ENCODE measurements at places on chromosomes 6 and 20.
A peak's percentile ranks its signal among the peaks of the same experiment; 100 is the strongest.

- H3K4me3 ChIP-seq: peak overlapping the region; percentile 89
- peaks cover 51% of the 10 kb centered on the region for H3K4me1 ChIP-seq
- H3K27me3 ChIP-seq: no peaks in the 10 kb centered on the region
- DNase-seq: no peak
- peak overlapping the region; percentile 99 for H3K27ac ChIP-seq
These were observed 918 bp upstream of the TRIM38 start for GRCh38 chr6:25961619-25962148.

DNA sequence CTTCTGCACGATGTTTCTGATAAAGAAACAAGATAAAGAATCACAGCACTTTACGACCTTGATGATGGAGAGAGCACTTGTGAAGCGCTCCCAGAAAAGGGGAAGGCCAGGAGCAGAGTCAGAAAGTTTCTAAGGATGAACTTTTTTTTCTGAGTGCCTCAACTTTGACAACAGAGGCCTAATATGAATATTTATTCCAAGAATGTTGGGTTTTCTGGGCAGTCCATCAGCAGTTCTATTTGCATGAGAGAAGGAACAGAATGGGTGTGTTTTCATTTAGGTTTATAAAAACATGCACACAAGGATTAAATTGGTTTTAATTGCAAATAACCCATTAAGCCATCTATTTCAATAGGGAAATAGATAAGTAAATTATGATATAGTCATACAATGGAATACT lies 204.9 kb downstream of the SIM1 start:
- no peaks in the 10 kb centered on the region for H3K4me1 ChIP-seq
- H3K36me3 ChIP-seq: no peaks in the 10 kb centered on the region
- H3K27me3 ChIP-seq: no peaks in the 10 kb centered on the region
- H3K4me3 ChIP-seq: no peak overlapping the region
- no peak for DNase-seq
- H3K27ac ChIP-seq: no peak overlapping the region

GRCh38 chr6:1390133-1390945 lies 963 bp downstream of the FOXF2 start:
- peaks cover 4% of the 10 kb centered on the region for H3K36me3 ChIP-seq
- peak overlapping the region; percentile 85 for H3K4me3 ChIP-seq
- H3K27ac ChIP-seq: peak overlapping the region; percentile 83
- peaks cover 87% of the 10 kb centered on the region for H3K27me3 ChIP-seq

- no peak overlapping the region for H3K27ac ChIP-seq
- peaks cover 11% of the 10 kb centered on the region for H3K27me3 ChIP-seq
- no peaks in the 10 kb centered on the region for H3K4me1 ChIP-seq
- no peak for DNase-seq
These were observed 768.4 kb upstream of the DEFB115 start for GRCh38 chr20:30488941-30489613.

DNA sequence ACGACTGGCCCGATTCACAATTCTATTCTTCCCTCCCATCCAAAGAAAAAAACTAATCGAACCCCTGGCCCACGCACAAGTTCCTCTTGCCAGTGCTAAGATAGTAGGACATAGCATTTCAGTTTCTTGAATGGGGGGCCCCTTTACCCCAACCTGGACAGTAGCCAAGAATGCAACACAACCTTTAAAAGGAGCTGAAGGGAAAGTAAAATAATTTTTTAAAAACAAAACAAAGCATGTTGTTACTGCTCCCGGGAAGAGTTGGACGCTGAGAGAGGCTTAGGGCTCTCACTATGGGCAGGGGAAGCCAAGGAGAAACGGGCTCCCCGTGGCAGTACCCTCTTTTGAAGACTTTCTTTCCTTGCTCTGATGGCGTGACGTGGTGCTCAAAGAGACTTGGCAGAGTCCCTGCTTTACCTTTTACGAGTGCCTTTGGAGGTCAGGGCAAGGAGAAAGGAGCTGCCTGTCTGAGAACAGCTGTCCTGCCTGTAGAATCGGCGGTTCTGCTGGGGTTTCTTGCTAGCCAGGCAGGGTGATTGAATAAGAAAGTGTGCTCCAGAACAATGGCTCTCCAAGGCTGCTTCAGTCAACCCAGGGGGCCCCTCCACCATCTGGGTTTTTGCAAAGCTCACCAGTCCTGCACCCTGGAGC lies 5.8 kb downstream of the TFAP2C start:
- no peak overlapping the region for H3K27ac ChIP-seq
- no peak overlapping the region for H3K4me3 ChIP-seq
- peaks cover 2% of the 10 kb centered on the region for H3K4me1 ChIP-seq

DNA sequence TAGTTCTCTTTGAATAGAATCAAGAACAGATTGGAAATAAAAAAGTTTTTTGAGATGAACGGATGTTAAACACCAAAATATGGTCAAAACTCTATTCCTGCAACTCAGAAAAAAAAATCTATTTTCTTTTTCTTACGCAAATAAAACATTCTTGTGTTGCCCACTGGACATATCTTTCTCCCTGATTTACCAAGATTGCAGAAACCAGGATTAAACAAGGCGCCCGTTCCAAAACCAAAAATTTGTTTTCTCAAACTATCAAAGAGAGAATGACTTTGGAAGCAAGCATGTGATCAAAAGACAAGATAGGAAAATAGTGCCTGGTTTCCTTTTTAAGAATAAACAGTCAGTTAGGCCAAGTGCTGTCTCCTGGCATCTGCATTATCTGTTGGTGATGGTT lies 273.1 kb downstream of the CLIC5 start:
- no peak overlapping the region for H3K4me3 ChIP-seq
- H3K36me3 ChIP-seq: no peaks in the 10 kb centered on the region
- peaks cover 28% of the 10 kb centered on the region for H3K4me1 ChIP-seq
- no peak for DNase-seq

DNA sequence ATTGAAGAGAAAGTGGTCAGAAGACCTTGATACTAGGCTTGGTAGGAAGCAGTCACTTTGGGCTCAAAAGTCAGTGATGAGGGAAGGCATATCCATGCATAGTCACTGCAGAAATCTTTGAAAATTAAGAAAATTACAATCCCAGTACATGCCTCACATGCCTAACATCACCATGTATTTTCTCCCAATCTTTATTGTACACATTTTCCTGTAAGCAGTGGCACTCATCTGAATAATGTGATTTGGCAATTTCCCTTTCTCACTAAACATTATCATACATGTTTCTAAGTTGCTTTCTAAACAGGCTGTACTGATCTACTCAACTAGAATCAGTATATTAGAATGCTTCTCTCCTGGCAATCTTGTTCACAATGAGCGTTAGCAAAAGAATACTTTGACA lies 280.7 kb upstream of the SUPT3H start:
- H3K4me1 ChIP-seq: peaks cover 9% of the 10 kb centered on the region
- H3K36me3 ChIP-seq: no peaks in the 10 kb centered on the region
- no peak overlapping the region for H3K27ac ChIP-seq
- H3K27me3 ChIP-seq: peaks cover 27% of the 10 kb centered on the region

- H3K27ac ChIP-seq: no peak overlapping the region
- H3K4me3 ChIP-seq: no peak overlapping the region
- H3K4me1 ChIP-seq: no peaks in the 10 kb centered on the region
- no peaks in the 10 kb centered on the region for H3K27me3 ChIP-seq
- H3K36me3 ChIP-seq: no peaks in the 10 kb centered on the region
- no peak for DNase-seq
These were observed 163.5 kb upstream of the GJE1 start for GRCh38 chr6:141969201-141969600.

GRCh38 chr6:31087494-31088089 lies 24.8 kb downstream of the C6orf15 start:
- peaks cover 9% of the 10 kb centered on the region for H3K27me3 ChIP-seq
- H3K4me1 ChIP-seq: peaks cover 4% of the 10 kb centered on the region
- no peak overlapping the region for H3K27ac ChIP-seq
- DNase-seq: peak; percentile 78
- H3K36me3 ChIP-seq: no peaks in the 10 kb centered on the region

DNA sequence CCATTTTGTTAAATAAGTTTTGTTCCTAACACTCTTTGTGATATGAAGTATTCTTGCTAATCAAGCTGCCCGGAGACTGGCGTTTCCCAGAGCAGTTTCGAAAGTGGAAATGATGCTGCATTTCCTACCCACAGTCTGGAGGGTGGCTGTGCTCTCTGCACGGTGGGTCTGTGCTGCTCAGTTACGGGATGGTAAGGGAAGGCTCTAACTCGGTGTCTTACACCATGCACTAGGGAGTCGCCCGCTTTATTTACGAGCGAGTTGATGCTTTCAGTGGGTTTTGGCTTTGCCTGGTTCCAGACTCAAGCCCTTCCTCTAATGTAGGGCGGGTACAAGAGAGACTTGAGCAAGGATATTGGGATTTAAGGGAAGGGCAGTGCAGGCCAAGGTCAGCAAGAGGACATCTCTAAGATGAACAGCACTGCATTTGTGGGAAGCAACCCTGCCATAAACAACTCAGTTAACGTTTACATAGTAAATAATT lies 180.1 kb upstream of the AKAP12 start:
- H3K27me3 ChIP-seq: no peaks in the 10 kb centered on the region
- no peak for DNase-seq
- H3K36me3 ChIP-seq: peaks cover 38% of the 10 kb centered on the region

DNA sequence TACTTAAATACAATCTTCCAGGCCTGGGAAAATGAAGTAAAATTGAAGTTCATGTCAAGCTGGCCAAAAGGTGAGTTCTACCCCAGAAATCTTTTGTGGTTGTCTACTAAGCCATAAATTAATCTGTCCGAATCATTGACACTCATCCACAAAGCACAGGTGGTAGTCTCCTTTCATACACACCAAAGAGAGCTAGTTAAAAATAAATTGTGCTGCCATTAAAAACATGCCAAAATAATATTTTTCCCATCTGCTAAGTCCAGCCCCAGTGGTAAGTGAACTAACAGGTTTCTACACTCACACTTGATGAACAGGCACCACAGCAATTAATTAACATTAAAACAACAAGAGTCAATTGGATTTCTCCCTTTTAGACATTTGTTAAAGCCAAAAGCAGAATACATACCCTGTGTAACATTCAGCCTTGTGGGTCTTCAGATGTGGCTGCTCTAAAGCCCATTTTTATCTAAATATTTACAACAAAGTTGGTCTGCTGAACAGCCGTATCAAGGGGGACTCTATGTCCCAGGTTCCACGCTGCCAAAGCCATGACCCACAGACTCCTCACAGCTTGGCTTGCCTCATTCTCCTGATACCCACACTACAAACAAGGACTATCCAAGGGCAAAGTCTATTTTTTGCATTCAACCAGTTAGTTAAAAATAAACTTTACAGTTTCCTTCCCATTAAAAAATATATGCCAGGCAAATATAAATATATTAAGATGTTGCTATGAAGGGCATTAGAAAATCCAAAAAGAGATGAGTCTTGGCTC lies 490.4 kb downstream of the BMP2 start:
- H3K4me1 ChIP-seq: no peaks in the 10 kb centered on the region
- DNase-seq: no peak
- no peak overlapping the region for H3K27ac ChIP-seq
- no peaks in the 10 kb centered on the region for H3K27me3 ChIP-seq

GRCh38 chr6:111553580-111553979 lies 52.1 kb downstream of the TRAF3IP2 start:
- H3K36me3 ChIP-seq: peaks cover 17% of the 10 kb centered on the region
- H3K27ac ChIP-seq: peak overlapping the region; percentile 31
- H3K27me3 ChIP-seq: no peaks in the 10 kb centered on the region

DNA sequence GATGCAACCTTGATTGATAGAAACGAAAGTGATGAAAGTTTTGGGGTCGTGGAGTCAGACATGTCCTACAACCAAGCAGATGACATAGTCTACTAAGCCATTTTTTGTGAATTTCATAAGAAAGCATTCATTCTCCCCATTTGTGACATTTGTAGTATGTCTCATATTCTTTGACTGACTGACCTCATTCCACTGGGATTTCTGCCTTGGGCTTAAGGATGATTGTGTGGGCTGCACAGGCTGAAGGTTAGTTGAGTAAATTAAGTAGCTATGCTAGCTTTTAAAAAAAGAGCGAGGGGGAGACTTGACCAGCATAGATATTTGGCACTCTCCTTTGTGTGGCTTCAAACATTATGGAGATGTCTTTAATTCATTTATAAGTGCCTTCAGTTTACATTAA lies 28.9 kb downstream of the STMND1 start:
- no peak overlapping the region for H3K27ac ChIP-seq
- peaks cover 5% of the 10 kb centered on the region for H3K27me3 ChIP-seq
- no peaks in the 10 kb centered on the region for H3K4me1 ChIP-seq
- H3K36me3 ChIP-seq: no peaks in the 10 kb centered on the region
- DNase-seq: no peak

- no peak overlapping the region for H3K4me3 ChIP-seq
- H3K4me1 ChIP-seq: peaks cover 9% of the 10 kb centered on the region
- H3K27ac ChIP-seq: no peak overlapping the region
- DNase-seq: no peak
- no peaks in the 10 kb centered on the region for H3K36me3 ChIP-seq
These were observed 33.9 kb downstream of the PSMG4 start for GRCh38 chr6:3292431-3293197.

DNA sequence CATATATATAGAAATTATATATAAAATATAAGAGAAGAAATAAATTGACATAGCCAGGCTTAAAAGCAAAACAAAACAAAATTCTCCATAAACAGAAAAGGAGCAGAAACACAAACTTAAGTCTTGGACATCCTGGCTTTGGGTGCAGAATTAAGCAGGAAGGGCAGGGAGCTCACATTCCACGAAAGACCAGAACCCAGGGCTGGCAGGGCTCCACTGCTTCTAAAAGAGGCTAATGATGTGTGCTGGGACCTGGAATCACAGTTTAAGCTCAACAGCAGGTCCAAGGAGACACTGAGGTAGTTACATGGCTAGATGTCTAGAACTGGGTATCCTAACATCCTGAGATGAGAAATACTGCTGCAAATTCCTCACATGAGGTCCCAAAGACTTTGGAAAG lies 210.3 kb downstream of the WDR27 start:
- H3K27me3 ChIP-seq: no peaks in the 10 kb centered on the region
- H3K36me3 ChIP-seq: peaks cover 6% of the 10 kb centered on the region
- no peak overlapping the region for H3K4me3 ChIP-seq
- H3K4me1 ChIP-seq: no peaks in the 10 kb centered on the region

DNA sequence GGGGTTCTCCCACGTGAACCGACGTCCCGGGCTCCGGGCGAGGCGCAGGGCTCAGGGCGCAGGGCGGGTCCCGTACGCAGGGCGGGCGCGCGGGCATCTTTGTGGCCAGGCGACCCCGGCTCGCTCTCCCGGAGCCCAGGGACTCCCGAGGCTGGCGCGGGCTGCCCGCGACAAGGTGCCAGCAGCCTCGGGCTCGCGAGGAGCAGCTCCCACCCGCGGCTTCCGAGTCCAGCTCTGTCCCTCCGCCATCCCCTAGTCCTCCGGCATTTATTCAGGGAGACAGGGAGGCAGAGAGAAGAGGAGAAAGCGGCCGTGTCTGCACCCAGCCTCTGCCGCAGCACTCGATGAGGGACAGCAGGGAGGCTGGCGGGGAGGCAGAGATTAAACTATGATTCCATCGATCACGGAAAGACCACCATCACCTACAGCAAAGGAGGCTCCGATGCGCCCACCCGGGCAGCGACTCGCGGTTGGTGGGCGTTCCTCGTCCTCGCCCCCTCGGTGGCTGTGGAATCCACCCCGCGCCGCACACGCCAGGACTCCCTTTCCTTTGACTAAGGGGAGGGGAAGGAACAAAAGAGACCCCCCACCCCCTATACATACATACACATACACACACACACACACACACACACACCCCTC lies 1.1 kb downstream of the RGS17 start:
- H3K36me3 ChIP-seq: no peaks in the 10 kb centered on the region
- H3K4me1 ChIP-seq: peaks cover 14% of the 10 kb centered on the region
- no peak for DNase-seq
- peak overlapping the region; percentile 71 for H3K4me3 ChIP-seq
- no peak overlapping the region for H3K27ac ChIP-seq

- H3K4me1 ChIP-seq: no peaks in the 10 kb centered on the region
- H3K27ac ChIP-seq: no peak overlapping the region
- DNase-seq: no peak
These were observed 359.3 kb downstream of the TAF4 start for GRCh38 chr20:61706259-61706961.

GRCh38 chr6:33797626-33798342 lies 6.0 kb downstream of the MLN start:
- H3K4me1 ChIP-seq: no peaks in the 10 kb centered on the region
- no peak overlapping the region for H3K4me3 ChIP-seq
- H3K36me3 ChIP-seq: no peaks in the 10 kb centered on the region
- DNase-seq: no peak
